ENCODE measurements at places on chromosomes 5 and 9.

- H3K4me1 ChIP-seq: no peaks in the 10 kb centered on the region
- H3K27ac ChIP-seq: no peak overlapping the region
- DNase-seq: no peak
- H3K36me3 ChIP-seq: no peaks in the 10 kb centered on the region
- H3K27me3 ChIP-seq: no peaks in the 10 kb centered on the region
- H3K4me3 ChIP-seq: no peak overlapping the region
Observed at GRCh38 chr5:60379907-60380306, 320.1 kb downstream of the DEPDC1B start.

- no peak overlapping the region for H3K27ac ChIP-seq
- H3K4me3 ChIP-seq: no peak overlapping the region
- H3K36me3 ChIP-seq: no peaks in the 10 kb centered on the region
- H3K27me3 ChIP-seq: peaks cover 75% of the 10 kb centered on the region
- no peak for DNase-seq
Observed at GRCh38 chr9:846852-847251, 5.4 kb downstream of the DMRT1 start.

- H3K36me3 ChIP-seq: no peaks in the 10 kb centered on the region
- H3K27me3 ChIP-seq: no peaks in the 10 kb centered on the region
- DNase-seq: no peak
Observed at GRCh38 chr5:40355846-40356245, 323.9 kb upstream of the PTGER4 start.

- H3K4me1 ChIP-seq: peaks cover 22% of the 10 kb centered on the region
- H3K27me3 ChIP-seq: no peaks in the 10 kb centered on the region
- no peak overlapping the region for H3K27ac ChIP-seq
- peaks cover 3% of the 10 kb centered on the region for H3K36me3 ChIP-seq
Observed at GRCh38 chr9:88197781-88198340, 59.6 kb upstream of the SPATA31C2 start.

GRCh38 chr5:72210888-72211678 lies 103.8 kb downstream of the MAP1B start:
- H3K27ac ChIP-seq: peak overlapping the region; percentile 66

- DNase-seq: no peak
- H3K36me3 ChIP-seq: no peaks in the 10 kb centered on the region
- H3K4me1 ChIP-seq: peaks cover 19% of the 10 kb centered on the region
- no peak overlapping the region for H3K27ac ChIP-seq
Observed at GRCh38 chr9:115138151-115138550, 20.2 kb upstream of the TNC start.

DNA sequence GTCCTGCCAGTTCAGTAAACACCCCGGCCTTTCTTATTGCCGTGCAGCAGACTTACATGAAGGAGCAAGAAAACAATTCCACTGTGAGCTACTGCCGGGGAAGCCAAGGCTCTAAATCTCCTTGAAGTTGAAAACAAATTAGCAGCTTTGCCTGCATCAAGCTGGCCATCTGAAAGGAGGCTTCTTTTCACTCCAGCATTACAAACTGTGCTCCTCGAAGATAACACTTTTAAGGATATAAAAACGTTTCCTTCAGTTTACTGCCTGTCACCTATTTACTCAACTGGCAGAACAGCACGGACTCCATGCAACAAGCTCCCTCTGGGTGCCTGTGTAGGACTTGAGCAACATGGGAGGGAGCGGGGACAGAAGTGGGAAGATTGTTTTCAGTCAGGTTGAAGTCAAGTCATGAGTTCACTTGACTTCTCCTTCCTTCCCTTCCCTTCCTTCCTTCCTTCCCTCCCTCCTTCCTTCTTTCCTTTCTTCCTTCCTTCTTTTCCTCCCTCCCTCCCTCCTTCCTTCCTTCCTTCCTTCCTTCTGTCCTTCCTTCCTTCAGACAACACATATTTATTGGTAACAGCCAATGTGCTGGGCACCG lies 67.4 kb downstream of the ZNF608 start:
- H3K27ac ChIP-seq: peak overlapping the region; percentile 98
- H3K4me3 ChIP-seq: peak overlapping the region; percentile 43
- H3K27me3 ChIP-seq: no peaks in the 10 kb centered on the region

DNA sequence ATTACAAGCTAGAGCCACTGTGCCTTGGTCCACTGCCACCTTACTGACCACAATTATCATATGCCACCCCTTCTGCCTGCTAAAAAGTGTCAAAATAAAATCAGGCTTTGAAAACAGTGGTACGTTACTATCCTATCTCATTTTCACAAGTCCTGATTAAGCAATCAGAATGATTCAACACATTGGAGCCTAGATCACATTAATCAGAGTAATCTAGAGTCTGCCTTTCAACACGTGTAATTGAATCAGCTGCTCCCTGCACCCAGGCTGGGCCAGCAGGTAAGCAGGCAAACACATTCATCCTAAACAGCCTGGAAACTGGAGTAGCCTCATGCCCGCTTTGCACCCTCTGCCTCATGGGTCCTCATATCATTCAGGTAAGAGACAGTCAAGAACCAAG lies 186.2 kb downstream of the DCP2 start:
- DNase-seq: no peak
- peaks cover 60% of the 10 kb centered on the region for H3K4me1 ChIP-seq
- H3K27me3 ChIP-seq: no peaks in the 10 kb centered on the region
- H3K4me3 ChIP-seq: no peak overlapping the region

- H3K27ac ChIP-seq: no peak overlapping the region
- peaks cover 47% of the 10 kb centered on the region for H3K36me3 ChIP-seq
- no peaks in the 10 kb centered on the region for H3K27me3 ChIP-seq
- no peak overlapping the region for H3K4me3 ChIP-seq
- no peak for DNase-seq
Observed at GRCh38 chr9:108950168-108950567, 16.0 kb downstream of the ABITRAM start.

GRCh38 chr9:123425836-123426365 lies 69.9 kb downstream of the CRB2 start:
- H3K36me3 ChIP-seq: peaks cover 26% of the 10 kb centered on the region
- DNase-seq: no peak
- peaks cover 16% of the 10 kb centered on the region for H3K27me3 ChIP-seq
